ENCODE measurements at places on chromosomes 16 and 17. TPM values are rescaled to one million over a fixed set of nuclear protein-coding genes. Genes with fewer than 3 reads are reported as not detected.

DNA sequence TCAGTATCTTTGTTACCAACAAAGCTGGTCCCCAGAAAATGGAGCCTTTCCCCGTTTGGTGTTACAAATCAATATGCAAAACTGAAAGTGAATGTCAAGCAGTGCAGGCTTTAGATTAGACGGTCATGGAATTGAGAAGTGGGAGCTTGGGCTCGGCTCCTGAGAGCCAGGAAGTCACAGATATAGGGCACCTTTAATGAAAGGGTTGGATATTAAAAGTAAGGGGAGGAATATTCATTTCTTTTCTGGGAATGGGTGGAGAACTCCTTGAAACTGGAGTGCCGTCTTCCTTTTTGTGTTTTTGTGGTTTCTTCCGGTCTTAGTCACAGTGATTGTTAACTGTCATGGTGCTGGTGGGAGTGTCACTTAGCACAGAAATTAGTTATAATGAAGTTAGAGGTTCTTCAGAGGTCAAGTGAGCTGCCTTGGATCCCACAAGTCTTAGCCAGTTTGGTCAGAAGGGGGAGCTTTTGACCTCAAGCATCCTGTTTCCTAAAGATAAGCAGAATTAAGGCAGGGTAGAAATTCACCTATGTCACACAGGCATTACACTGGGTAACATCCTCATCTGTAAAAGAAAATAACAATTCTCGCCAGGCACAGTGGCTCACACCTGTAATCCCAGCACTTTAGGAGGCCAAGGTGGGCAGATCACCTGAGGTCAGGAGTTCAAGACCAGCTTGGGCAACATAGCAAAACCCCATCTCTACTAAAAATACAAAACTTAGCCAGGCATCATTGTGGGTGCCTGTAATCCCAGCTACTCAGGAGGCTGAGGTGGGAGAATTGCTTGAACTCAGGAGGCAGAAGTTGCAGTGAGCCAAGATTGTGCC lies 9.6 kb upstream of the EIF1 start:
- no peak for DNase-seq

DNA sequence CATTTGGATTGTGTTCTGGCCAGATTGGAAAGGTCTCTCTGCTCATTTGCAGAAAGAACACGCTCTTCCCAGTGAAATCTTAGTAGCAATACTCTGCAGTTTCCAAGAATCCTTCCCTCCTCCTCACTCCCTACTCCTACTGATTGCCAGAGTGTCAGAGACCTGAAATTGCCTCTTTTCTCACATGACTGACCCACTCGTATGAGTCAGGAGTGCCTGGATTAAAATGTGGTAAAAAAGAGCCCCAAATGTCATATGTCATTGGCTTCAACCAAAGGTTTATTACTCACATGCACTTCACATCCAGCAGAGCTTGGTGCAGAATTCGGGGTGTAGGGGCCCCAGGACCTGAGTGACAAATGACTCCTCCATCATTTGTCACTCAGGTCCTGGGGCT lies 39.7 kb upstream of the IRX3 start:
- DNase-seq: no peak

Gene PRSS33
- total RNA-seq: not detected

Gene CMTM1
- total RNA-seq: 6.1 TPM

- DNase-seq: no peak
Measured at GRCh38 chr16:58094791-58095574, 34.2 kb downstream of the CFAP20 start.

Gene TP53TG3B
- not detected for total RNA-seq

Gene TMEM231
- total RNA-seq: 4.7 TPM

Data from mucosa of descending colon (tissue), 3 donors.